ENCODE measurements at places on chromosomes 7 and 10. TPM values are rescaled to one million over a fixed set of nuclear protein-coding genes. Genes with fewer than 3 reads are reported as not detected.

DNA sequence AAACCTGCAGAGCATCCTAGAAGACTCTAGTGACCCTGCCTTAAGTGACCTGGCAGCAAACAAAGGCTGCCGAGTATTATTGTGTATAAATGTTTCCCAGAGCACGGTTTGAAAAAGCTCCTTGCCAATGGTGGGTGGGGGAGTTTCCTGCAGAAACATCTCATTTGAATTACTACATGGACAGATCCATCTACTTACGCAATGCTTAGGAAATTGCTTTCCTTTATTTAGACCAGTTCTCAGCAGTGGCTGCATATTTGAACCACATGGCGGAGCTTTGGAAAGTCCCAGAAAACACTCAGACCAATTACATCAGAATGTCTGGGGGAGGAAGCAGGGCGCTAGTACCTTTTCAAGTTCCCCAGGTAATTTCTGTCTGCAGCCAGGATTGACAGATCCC, 560.9 kb downstream of the SDK1 start:
- no peak for DNase-seq

GRCh38 chr10:86030312-86030711, 336.3 kb downstream of the GRID1 start:
- DNase-seq: no peak

The DYDC2 gene
- total RNA-seq: 3.5 TPM

DNA sequence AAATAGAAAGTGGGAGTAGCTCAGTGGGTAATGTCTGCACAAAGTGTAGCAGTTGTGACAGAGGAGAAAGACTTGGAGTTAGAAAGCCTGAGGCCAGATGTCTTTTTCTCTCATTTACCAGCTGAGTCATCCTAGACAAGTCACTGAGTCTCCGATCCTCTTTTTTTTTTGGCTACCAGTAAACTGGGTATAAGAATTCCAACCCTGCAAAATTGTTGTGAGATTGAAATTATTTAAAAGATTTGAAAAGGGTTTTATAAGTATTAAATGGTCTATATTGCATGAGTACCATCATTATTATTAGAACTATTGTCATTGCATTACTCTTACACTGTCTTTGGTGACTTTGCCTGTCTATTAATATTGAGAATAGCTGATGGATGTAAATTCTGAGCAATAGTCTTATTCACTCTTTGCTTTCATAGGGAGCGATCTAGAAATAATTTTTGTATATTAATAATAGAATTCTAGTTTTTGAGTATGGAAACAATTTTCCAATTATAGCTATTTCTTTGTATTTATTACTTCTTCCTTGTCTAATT, 74.0 kb downstream of the ARID5B start:
- no peak for DNase-seq

DNA sequence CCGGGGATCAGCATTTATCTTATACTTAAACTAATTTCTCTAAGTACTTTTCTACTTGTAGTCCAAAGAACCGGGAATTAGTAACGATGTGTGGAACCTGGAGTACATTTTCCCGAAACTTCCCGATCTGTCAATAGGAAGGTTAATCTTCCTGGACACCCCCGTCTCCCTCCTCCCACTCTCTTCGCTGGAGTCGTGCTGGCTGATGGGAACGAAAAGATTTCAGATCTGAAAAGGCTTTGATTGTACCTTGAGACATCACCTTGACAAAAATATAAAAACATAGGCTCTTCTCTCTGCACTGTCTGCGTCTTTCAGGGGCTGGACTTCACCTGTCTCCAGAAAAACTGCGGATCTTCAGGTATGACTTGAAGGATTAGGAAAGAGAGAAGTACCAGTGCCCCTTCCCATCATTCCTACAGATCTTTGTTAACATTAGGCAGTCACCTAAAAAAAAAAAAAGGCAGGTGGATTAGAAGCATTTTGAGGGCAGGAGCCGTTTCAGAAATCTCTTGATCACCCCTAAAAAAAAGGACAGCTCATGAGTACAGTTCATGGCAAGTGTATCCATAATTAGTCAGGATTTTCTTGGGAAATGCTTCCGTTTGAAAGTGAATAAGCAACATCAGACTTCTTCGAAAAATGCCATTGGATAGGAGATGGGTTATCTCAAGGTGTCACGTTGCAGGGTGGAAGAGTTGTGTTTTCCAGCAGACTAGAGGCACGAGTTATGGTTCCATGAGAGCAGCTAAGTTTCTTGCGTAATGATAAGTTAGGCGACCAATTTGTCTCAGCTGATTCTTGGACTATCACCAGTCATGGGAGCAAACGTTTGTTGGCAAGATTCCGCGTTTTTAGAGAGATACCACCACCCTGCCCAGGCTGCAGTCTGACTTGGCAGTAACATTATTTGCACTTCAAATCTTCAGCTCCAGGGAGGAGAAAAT, 7.8 kb upstream of the BAMBI start:
- DNase-seq: no peak

DNA sequence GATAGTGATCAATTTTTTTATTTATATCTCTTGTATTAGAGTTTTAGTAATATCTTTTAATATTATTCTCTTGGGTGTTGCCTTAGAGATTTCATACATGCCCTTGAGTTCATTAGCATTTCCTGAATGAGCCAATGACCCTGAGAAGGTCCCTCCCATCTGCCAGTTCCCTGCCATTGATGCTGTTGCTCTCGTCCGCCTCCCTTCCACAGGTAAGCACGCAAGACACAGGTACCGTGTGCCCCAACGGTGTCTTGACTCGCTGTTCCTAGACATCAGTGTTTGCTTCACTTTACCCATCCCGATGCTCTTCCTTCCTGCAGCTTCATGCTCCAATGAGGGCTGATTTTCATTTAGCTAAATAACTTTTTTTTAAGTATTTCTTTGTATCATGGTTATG, 19.7 kb upstream of the PWWP2B start:
- DNase-seq: no peak

The PDK4 gene
- not detected for total RNA-seq

The ASB10 gene
- not detected for total RNA-seq

The CLIP2 gene
- total RNA-seq: 24.0 TPM

GRCh38 chr7:142168746-142169145, 57.2 kb downstream of the MGAM2 start:
- no peak for DNase-seq

GRCh38 chr7:92874567-92874966, 38.2 kb upstream of the CDK6 start:
- DNase-seq: no peak

The COL17A1 gene
- not detected for total RNA-seq

DNA sequence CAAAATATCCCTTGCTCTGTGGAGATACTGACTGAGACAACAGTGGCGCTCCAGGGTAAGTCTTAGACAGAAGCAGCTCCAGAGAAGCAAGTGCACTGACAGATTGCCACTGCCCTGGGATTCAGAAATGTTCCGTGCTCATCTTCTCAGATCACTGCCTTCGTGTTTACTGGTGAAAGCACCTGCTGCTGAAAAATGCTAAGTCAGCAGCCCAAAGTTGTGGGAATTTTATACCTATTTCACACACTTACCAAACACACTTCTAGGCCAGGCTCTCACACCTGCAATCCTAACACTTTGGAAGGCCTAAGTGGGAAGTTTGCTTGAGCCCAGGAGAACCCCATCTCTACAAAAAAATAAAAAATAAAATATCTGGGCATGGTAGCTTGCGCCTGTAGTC, 63.2 kb upstream of the DLX6 start:
- no peak for DNase-seq

The LAMB4 gene
- total RNA-seq: 0.16 TPM

The PNLIPRP2 gene
- total RNA-seq: not detected

GRCh38 chr7:35848725-35849124, 47.9 kb downstream of the SEPTIN7 start:
- no peak for DNase-seq

GRCh38 chr10:71343392-71343773, 24.3 kb downstream of the SLC29A3 start:
- no peak for DNase-seq

GRCh38 chr7:44263326-44264082, 61.9 kb downstream of the CAMK2B start:
- no peak for DNase-seq

DNA sequence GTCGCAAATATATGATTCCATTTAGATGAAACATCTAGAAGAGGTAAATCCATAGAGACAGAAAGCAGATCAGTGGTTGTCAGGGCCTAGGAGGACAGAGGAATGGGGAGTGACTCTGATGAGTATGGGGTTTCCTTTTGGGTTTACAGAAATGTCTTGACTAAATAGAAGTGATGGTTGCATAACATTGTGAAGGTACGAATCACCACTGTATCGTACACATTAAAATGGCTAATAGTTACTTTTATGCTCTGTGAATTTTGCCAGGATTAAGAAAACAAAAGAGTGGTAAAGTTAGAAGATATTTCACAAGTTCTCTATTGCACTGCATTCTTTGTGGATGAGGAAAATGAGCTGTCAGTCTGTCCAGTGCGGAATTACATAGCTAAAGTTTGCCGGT, 407.4 kb downstream of the KCNMA1 start:
- DNase-seq: no peak

The ENO4 gene
- 0.37 TPM for total RNA-seq
